Hematopoietic multipotent progenitor cell treated with erythropoietin and hydrocortisone succinate and interleukin-3 and kit ligand, for 17 days (in vitro differentiated cells): ENCODE measurements at places on chromosomes 13 and 19.

- no peak for DNase-seq
These were observed 255.0 kb upstream of the SLITRK1 start for GRCh38 chr13:84137292-84137691.

GRCh38 chr19:29873024-29873800 lies 61.4 kb downstream of the CCNE1 start:
- DNase-seq: peak; percentile 39

DNA sequence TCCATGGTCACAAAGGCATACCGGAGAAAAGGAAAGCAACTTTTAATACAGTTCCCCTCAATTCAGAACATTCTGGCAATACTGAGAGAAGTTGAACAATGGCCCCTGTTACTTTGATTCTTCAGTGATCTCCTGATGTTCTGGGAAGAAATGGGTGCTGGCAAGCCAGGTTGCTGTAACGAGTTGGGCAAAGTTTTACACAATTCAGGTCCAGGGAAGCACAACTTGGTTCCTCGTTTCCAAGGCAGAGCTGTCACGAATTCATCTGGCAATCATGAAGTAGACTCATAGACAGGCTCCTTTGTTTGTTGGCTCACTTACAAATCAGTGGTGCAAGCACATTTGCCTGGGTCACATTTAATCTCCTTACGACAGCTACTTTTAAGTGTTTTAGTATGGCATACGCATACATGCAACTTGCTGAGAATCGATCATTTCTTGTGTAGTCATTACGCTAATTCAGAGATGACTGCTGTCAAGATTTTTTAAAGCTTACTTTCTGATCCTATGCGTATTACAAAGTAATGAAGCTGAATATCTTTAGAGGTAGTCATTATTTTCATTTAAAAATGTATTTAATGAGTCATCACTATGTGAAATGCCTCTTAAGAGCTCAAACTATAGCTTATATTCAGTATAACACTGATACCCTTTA lies 174.7 kb downstream of the GPC5 start:
- no peak for DNase-seq

GRCh38 chr13:78977311-78977710 lies 318.4 kb upstream of the OBI1 start:
- no peak for DNase-seq

DNA sequence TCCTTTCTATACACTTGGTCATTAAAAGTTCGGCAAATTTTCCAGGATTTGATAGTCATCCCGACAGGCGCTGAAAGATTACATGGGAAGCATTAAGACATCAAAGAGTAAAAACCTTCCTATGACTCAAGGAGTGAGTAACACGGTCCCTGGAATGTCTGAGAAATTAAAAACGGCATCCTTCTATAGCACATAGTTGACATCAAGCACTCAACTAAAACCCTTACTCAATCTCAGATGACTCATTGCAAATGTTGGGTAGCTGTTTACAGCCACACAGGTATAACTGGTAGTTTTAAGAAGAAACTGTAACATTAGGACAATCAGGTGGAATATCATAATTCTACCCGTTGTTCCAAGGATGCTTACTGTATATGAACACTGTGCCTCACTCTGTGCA lies 6.4 kb upstream of the LGALS13 start:
- DNase-seq: no peak

- DNase-seq: peak; percentile 71
These were observed 69.6 kb downstream of the STK24 start for GRCh38 chr13:98507282-98507797.
